ENCODE measurements at places on chromosomes 13 and 19.

GRCh38 chr13:106132216-106132615, 403.2 kb downstream of the EFNB2 start:
- no peak for DNase-seq

- no peak for DNase-seq
These were observed 201.3 kb downstream of the TEX29 start for GRCh38 chr13:111521691-111522229.

GRCh38 chr19:907183-907853, 5.7 kb downstream of the R3HDM4 start:
- DNase-seq, result no peak

DNA sequence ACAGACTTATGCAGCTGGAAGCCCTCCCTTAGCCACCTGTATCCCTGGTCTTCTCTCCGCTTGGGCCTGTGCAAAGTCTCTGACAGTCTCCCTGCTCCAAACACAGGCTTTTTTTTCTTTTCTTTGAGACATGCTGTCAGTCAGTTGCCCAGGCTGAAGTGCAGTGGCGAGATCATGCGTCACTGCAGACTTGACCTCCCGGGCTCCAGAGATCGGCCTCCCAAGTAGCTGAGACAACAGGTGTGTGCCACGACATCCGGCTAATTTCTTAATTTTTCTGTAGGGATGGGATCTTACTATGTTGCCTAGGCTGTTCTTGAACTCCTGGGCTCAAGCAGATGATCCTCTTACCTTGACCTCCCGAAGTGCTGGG, 1.6 kb downstream of the MZF1 start:
- no peak for DNase-seq

DNA sequence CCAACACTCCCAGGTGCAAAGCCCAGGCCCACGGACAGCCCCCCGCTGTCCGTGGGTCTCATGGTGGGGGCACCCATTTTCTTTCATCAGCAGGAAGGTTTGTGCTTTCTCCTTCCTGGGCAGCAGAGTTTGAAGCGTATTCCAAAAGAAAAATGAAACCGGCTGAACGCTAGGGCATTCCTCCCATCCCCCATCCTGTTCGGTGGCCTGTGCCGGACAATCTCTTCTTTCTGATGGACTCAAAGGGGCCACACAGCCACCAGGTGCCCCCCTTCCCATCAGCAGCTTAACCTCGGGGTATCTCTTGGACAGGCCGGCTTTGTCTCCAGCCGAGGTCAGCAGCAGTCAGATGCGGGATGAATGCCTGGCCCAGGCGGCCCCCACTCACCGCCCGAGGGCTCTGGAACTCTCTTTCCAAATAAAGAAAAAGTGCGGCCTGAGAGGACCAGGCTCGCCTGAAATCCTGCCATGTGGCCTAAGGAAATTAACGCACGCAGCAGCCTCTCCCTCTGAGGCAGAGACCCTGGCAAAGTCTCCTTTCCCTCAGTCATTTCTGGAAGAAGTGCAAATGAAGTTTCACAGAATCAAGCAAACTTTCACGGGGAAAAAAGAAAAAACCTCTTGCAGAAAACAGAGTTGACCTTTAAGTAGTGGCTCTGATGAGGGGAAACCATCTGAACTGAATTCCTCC, 67.8 kb downstream of the RASA3 start:
- DNase-seq, result peak; percentile 19

- no peak for DNase-seq
These were observed 1695.7 kb upstream of the SPRY2 start for GRCh38 chr13:82036602-82037001.

- DNase-seq, result no peak
These were observed 207.4 kb upstream of the RFC3 start for GRCh38 chr13:33610438-33611120.

GRCh38 chr19:45863840-45864628, at the start of gene FOXA3:
FOXA3 (plus strand) TSS chr19:45864326; CDS start chr19:45864457, 131 bp downstream.
- no peak for DNase-seq

DNA sequence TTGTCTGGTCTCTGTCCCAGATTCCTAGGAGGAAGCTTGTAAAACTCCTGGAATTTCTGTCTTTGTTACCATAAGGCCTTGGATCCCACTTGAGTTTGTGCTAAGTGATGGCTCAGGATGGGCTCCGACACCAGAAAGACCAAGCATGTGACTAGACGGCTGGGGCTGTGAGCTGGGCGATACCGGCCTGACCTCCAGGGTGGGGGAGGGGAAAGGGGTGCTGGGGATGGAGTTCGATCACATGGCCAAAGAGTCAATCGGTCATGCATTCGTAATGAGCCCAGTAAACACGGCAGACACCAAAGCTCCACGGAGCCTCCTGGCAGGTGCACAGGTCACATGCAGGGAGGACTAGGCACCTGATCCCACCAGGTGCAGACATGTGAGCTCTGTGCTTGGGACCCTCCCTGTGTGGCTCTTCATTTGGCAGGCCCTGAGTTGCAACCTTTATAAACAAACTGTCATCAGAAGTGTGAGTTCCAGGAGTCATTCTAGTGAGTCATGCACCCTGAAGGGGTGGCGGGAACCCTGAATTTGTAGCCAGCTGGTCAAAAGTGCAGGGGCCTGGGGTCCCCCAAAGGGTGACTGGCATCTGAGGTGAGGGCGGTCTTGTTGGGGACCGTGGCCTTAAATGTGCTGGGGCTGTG, 27.1 kb downstream of the ELAVL1 start:
- no peak for DNase-seq

DNA sequence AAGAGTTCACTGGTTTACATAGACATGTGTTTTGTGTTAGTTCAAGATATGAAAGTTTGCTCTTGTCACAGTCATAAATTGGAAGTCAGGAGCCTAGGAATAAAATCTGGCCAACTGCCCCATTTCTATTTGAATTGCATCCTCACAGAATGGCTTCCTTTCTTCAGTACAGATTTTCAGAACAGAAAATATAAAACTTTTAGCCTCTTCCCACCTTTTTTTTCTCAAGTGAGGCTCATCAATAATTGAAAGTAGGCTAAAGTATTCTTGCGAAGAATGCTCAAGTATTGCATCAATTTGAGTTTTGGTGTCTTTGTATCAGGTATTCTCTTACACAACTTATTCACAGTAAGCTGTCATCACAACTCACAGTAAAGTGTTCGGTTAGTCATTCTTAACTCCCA, 802.7 kb downstream of the PCDH9 start:
- DNase-seq, result no peak

DNA sequence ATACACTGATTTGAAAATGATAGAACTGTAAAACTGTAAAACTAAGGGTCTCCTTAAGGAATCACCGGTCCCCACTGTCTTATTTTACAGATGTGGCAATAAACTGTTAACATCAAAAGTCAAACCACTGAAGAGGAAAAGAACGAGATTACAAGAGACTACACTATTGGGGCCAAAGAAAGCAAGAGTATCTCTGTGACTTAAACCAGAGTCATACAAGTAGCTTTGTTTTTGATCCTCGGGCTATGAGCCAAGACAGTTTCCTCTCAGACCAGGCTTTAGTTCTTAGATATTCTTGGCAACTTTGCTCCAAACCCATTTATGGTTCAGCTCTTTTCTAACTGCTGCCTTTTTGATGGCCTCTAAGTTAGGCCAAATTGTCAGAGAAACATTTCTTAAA, 113.8 kb downstream of the TBC1D4 start:
- no peak for DNase-seq

DNA sequence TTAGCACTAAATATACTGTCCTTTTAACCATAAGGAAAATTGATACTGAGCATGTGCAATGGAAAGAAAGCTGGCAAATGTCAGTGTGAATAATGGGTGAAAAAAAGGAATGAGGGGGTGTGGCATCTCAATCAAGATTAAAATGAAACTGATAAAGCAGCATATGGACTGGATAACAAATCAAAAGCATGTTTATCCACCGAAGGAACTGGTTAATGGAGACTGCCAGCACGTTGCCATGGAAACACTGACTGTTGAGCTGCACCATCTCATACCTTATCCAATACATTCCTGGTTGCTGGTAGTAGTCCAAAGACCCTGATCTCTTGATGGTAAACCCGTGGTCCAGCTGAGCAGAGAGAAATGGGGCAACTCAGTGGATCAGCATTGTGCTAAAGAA, 311.4 kb upstream of the MAB21L1 start:
- DNase-seq, result no peak

DNA sequence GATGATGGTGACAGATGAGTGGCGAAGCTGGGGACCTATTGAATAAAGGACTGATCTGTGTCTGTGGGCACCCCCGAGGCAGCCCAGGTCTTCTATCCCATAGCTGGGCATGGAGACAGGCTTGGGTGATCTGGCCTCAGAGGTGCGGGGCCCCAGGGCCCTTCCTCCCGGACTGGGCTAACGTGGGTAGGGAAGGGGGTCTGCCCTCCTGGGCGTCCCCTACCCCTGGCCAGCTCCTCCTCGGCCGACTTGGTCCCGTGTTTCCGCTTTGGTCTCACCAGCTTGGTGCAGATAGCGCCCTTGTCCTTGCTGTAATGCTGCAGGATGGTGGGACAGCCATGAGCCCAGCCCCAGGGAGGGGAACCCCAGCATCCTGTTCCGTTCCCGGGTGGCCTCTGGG, 3.3 kb downstream of the MATK start:
- DNase-seq, result no peak

GRCh38 chr19:56144376-56144775, 3.3 kb downstream of the ZNF444 start:
- DNase-seq, result no peak

GRCh38 chr13:108621462-108621861, 7.9 kb upstream of the MYO16 start:
- no peak for DNase-seq

DNA sequence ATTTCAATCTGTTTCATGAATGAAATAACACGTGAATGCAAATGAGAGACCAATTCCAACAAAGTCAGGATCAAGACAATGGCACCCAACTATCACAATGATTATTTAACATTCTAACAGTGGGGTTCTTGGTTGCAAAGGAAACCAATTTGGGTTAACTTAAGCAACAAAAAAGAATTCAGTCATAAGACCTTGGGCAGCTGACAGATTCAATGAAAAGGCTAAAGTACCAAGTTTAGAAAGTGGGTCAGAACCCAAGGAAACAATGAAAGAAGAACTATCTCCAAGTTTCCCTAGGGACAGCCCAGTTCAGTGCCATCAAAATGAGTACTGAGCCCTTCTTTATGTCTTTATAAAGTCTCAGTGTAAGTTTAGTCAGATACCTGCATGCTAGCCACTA, 17.5 kb upstream of the SIGLEC14 start:
- no peak for DNase-seq

GRCh38 chr19:30734669-30735068, 362.5 kb downstream of the ZNF536 start:
- DNase-seq, result no peak

DNA sequence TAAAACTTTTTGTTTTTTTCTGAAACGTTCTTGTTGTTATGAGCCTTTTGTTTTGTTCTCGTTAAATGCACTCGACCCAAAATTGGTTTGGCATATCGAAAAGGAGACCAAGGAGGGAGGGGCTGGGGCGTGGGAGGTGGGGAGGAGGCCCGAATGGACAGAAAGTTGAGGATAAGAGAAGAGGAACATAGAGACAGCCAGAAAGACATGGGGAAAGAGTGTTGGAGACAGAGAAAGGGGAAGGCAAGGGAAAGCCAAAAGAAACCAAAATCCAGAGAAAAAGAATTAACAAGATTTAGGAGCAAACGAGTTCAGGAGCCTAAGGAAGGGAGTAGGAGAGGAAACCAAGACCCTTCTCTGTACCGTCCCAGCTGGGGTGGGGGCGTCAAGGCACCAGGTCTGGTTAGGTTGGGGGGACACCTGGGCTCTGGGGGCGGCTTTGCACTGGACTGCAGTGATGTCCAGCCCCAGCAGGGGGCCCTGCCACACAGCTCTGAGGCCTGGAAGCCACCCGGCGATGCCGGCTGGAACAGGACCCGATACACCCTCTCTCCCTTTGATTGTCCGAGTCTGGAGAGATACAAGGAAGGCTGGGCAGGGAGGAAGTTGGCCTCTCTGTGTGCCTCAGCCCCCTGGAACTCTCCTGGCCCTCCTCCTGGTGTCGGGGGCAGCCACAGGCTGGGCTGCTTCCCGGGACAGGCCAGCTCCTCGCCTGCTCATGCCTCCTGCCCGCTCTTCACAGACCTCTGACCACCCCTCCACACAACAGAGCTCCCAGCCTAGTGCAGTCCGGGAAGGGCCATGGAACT, 11.6 kb upstream of the ASF1B start:
- peak; percentile 54 for DNase-seq

DNA sequence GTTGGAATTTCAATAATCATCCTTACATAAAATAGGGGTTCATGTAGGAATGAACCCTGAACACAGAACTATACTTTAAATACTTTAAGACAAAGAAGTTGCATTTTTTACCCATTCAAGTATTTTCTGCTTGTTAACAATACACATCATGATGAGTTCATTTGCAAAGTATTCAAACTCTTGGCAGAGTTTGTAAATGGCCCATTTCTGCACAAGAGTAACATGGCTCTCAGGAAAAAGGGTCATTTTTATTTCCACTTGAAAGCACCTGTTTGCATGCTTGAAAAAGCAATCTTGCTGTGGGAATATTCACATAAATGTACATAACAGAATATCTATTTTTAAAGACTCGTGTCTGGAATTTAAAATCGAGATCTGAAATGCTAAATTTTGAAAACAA, 18.1 kb downstream of the ESD start:
- no peak for DNase-seq

DNA sequence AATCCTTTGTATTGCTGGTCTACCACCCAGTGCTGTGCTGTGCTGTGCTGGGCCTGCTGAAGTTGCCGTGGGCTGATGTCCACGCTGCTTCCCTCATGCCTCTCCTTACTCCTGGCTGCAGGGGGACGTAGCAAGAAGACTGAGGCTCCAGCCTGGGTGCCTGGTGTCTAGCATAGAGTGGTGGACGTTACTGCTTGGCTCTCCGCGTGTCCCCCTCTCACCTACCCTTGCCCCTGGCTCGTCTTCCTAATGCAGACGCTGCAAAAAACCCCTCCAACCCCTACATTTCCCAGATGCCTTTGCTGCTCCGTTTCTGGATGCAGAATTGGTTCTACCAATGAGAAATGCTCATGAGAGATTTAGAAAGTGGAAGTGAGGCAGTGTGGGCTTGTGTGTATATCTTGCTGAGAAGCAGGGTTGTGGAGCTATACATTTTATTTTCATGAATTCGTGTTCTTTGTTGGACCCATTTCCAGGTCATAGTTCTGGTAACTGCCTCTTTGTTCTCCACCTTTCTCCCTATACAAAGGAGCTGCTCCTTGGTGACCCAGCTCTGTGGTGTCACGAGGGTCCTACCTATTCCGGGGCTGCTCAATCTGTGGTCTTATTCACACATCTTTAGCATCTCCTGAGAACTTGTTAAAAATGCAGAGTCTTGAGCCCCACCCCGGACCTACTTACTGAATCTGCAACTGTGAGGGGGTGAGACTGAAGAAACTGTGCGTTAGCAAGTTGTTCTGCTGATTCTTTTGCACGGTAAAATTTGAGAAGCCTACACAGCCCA, 7.9 kb upstream of the DENND1C start:
- no peak for DNase-seq
